ENCODE measurements at places on chromosomes 3 and 15. TPM values are rescaled to one million over a fixed set of nuclear protein-coding genes. Genes with fewer than 3 reads are reported as not detected.

GRCh38 chr15:92878593-92879053, 21.5 kb upstream of the CHD2 start:
- no peak for DNase-seq

DNA sequence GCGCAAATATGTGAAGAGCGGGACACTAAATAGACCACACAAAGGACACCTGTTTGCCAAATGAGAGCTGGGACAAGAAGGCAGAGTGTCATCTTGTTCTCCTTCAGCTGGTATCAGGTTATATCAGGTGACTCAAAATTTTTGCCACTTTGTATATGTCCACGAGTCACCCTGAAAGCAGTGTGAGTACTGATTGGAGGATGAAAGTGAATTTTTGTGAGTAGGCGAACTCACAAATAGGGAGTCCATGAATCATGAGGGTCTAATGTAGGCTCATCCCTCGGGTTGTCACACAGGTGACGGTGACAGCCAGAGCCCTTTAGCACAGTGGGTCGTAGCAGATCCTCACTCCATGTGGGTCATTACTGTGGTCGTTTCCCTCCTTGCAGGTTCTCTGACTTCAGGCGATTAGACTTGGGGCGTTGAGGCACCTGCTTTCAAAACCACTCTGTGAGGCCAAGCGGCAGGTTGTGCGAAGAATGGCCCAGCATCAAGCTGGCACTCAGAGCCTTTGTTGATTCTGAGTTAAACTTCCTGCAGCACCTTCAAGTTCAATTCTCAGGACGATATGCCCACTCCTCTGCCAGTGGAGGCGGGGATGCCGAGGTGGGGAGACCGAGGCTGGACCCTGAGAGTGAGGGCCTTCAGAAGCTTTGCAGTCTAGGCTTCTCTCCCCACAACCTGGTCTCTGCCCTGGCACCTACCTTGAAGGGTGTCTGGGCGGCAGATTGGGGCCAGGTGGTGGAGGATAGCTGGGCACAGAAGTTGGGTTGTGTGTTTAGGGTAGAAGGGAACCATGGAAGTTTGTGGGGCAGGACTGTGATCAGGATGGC, 173.8 kb downstream of the SMAD6 start:
- no peak for DNase-seq

DNA sequence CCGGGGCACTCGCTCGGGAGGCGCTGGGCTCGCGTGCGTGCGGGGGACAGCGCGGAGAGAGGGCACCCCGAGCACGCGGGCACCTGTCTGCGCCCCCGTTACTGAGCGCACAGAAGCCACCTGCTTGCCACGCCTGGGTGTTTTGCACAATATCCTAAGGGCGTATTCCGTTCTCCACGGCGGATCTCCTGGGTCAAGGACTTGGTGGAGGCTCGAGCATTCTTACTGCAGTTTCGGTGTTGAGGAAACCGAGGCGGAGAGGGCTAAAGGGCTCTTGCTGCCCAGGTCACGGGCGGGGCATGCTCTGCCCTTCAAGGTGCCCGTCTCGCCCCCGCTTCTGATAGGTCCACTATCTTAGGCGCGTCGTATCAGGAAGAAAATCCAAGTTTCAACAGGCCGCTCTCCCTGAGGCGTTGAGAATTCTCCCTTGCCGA, 526 bp downstream of the GPD1L start:
- no peak for DNase-seq

DNA sequence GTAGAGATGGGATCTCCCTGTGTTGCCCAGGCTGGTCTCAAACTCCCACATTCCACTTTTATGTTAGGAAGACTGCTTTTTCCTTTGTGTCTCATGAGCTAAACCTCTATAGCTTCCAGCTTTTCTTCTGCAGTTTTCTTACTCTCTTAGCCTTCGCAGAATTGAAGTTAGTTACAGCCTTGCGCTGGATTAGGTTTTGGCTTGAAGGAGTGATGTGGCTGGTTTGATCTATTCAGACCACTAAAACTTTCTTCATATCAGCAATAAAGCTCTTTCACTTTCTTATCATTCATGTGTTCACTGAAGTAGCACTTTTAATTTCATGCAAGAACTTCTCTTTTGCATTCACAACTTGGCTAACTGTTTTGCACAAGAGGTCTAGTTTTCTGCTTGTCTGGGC, 254.6 kb downstream of the UBE2E2 start:
- no peak for DNase-seq

- DNase-seq: no peak
These were observed 26.3 kb downstream of the FSTL1 start for GRCh38 chr3:120424506-120424905.

GRCh38 chr3:1700650-1701049, 398.0 kb upstream of the CNTN4 start:
- DNase-seq: peak; percentile 47

- no peak for DNase-seq
These were observed 108.4 kb downstream of the GHSR start for GRCh38 chr3:172339892-172340291.

DNA sequence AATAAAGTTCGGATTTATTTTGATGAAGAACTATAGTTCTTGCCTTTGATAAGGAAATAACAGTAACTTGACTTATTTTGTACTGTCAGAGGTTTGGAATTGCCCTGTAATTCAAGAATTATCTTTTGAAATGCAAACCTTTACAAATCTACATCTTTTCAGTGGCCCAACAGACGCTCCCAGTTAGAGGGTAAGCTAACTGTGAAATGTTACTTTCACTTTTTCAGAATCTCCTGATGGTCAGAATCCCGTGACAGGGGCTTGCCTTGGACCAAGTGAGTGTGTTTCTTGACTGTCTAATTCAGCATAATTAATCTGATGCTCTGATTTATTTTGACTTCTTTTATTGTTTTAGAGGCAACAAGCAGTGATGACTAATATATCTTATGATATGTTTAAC, 262.5 kb downstream of the PLOD2 start:
- no peak for DNase-seq

- DNase-seq: no peak
These were observed 316.3 kb downstream of the OXSM start for GRCh38 chr3:26106228-26106627.

- peak; percentile 53 for DNase-seq
These were observed 79.3 kb upstream of the ALDH1L1 start for GRCh38 chr3:126259411-126260391.

GRCh38 chr3:120846073-120846472, 61.9 kb upstream of the STXBP5L start:
- no peak for DNase-seq

DNA sequence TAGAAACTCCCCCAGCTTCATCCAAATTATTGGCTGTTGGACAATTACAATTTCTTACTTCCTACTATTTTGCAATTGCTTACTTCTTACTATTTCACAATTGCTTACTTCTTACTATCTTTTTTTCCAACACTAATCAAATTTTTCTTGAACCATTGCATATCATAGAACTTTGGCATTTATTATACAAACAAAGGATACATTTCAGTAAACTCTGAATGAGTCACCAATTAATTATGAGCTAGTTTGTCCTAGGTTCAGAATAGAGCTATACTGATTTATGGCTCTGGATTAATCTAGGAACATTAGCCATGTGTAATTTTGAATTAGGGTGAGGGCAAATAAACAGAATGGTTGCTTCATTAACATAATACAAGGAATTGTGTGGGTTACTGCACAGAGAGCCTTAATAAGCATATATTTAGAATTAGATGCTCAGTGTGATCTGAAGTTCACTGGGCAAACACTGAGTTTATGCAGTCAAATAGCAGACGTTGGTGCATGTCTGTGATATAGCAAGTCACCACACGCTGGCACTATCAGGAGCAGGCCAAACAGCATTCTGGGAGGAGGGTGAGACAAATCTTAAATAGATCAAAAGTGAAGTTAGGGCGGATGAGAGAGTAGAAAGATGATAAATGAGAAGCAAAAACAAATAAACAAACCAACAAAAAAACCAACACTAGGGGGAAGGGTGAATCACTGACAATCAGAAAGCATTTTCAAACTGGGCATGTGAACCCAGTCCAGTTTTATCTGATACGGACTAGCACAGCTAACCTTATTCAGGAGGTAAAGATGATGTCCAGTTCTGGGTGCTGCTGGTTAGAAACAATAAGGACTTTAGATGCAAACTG, 21.5 kb downstream of the GABRR3 start:
- no peak for DNase-seq

- no peak for DNase-seq
These were observed 10.7 kb downstream of the MB21D2 start for GRCh38 chr3:192906940-192907339.

DNA sequence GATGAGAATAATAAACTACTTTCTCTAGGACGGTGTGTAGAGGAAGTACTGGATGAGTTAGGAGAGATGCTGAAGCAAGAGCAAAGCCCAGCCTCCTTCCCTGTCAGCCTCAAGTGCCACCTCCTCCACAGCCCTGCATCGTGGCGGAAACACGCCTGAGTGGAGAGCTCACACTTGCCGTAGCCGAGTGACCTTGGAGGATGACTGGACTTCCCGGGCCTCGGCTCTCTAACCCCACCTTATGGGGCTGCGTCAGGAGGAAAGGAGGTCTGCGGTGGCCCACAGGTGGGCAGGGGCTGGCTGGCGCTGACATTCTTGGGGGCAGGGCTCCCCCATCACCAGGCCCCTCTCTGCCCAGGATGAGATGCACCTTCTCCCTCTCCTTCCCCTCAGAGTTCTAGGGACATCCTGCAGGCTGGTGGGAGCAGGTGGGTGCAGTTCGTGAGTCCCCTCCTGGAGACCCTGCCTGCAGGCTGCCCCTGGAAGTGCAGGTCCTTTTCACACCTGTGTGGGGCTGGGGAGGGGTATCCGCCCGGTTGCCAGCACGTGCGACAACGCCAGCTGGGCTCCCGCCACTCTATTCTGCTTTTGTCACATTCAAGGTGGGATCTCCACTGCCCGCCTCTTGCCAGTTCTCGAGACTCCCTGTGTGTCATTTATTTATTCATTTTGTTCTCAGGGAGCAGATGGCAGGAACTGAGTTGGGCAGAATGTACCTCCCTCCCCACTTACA, 175.2 kb downstream of the MEGF11 start:
- no peak for DNase-seq

Gene PLEKHO2
- 34.5 TPM for total RNA-seq

Gene CYP1A2
- total RNA-seq: 0.15 TPM

Gene HRG
- not detected for total RNA-seq

Gene SI
- total RNA-seq: not detected

Gene FETUB
- not detected for total RNA-seq

Gene STARD9
- total RNA-seq: 10.9 TPM

Gene IQCF5
- not detected for total RNA-seq

Gene ZNF662
- total RNA-seq: 7.1 TPM

Gene CCDC33
- total RNA-seq: not detected

Gene CCDC54
- not detected for total RNA-seq

Measured in left lung (tissue), 14 donors.